ENCODE measurements at places on chromosomes 3 and 15. TPM values are rescaled to one million over a fixed set of nuclear protein-coding genes. Genes with fewer than 3 reads are reported as not detected.

B3GALNT1 gene
- 17.3 TPM for total RNA-seq

SLC12A1 gene
- 0.32 TPM for total RNA-seq

GRAMD2A gene
- not detected for total RNA-seq

PRR20G gene
- total RNA-seq = not detected
